Stimulated activated CD4-positive, alpha-beta T cell treated with anti-CD3 and anti-CD28 coated beads, Interleukin-1b, Interleukin-23, amount 100 ng/mL, for 1 hour (primary cell): ENCODE measurements at places on chromosomes 11 and 22.

- no peak for DNase-seq
Observed at GRCh38 chr22:47201996-47202818, 439.8 kb downstream of the TBC1D22A start.

DNA sequence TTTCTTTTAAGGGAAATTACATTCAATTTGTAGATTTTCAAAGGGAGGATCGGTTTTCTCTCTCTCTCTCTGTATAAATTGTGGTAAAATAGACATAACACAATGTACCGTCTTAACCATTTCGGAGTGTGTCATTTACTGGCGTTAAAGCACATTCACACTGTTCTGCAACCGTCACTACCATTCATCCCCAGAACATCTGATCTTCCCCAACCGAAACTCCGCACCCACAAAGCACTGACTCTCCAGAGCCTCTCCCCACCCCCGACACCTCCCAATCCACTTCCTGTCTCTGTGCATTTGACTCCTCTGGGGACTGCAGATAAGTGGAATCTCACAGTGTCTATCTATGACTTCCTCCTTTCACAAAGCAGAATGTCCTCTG, 15.9 kb upstream of the GRAMD4 start:
- DNase-seq = no peak

DNA sequence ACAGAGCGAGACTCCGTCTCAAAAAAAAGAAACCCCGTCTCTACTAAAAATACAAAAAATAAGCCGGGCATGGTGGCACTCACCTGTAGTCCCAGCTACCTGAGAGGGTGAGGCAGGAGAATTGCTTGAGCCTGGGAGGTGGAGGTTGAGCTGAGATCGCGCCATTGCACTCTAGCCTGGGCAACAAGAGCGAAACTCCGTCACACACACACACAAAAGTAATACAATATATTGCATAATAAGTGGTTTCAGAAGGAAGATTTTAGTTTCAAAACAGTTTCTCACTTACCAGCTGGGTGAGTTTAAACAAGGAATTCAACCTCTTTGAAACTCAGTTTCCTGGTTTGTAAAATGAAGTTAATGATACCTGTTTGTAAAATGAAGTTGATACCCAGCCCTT, 32.7 kb upstream of the HTR3A start:
- no peak for DNase-seq

- no peak for DNase-seq
Observed at GRCh38 chr22:32852395-32853251, 51.1 kb downstream of the TIMP3 start.

- DNase-seq = no peak
Observed at GRCh38 chr22:27801202-27801615, 347 bp downstream of the MN1 start.

GRCh38 chr22:29197096-29197495, 8.6 kb upstream of the EMID1 start:
- DNase-seq = no peak

GRCh38 chr11:127601578-127601977, 601.0 kb upstream of the KIRREL3 start:
- DNase-seq = no peak
